Ascending aorta (tissue), 2 donors: ENCODE measurements at places on chromosomes 2 and 18. TPM values are rescaled to one million over a fixed set of nuclear protein-coding genes. Genes with fewer than 3 reads are reported as not detected.

NEU2 gene
- not detected for total RNA-seq

GPAT2 gene
- total RNA-seq: 9.4 TPM

DSG4 gene
- not detected for total RNA-seq

MAL gene
- total RNA-seq: not detected

ARHGAP15 gene
- total RNA-seq: 1.4 TPM
